Epithelial cell of prostate (primary cell): ENCODE measurements at places on chromosomes 12 and 14.
A peak's percentile ranks its signal among the peaks of the same experiment; 100 is the strongest.

- DNase-seq = no peak
Observed at GRCh38 chr12:52214421-52214802, 18.6 kb upstream of the KRT7 start.

DNA sequence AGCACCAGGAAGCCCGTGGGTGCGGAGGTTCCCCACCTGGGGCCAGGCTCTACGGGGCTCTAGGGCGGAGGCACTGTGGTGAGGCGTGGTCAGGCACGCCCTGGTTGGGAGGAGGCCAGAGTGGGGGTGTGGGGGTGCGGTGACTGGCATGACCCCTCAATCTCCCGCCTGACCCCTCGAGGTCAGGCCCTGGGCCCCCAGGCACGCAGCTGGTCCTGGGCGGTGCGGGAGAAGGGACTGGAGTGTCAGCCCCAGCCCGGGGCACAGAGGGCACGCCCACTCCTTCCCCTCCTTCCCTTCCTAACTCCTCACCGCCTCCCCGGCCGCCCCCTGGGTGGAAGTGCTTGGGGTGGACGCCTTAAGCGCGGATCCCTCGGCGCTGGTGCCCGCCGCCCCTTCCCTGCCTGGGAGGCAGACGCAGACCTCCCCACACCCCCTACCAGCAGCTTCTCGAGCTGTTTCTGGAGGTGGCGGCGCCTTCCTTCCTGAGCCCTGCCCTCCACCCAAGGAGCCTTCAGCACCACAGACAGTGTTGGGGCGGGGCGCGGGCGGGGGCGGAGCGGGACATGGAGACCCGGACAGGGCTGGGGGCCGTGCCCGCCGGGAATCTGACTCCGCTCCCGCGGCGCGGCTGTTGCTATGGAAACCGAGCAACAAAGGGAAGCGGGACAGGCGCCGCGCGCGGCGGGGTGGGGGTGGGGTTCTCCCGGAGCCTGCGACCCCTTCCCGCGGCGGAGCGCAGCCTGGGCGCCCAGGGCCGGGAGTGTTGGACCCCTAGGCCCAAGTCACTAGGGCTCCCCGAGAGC, 741 bp upstream of the CRIP2 start:
- DNase-seq = peak; percentile 24

DNA sequence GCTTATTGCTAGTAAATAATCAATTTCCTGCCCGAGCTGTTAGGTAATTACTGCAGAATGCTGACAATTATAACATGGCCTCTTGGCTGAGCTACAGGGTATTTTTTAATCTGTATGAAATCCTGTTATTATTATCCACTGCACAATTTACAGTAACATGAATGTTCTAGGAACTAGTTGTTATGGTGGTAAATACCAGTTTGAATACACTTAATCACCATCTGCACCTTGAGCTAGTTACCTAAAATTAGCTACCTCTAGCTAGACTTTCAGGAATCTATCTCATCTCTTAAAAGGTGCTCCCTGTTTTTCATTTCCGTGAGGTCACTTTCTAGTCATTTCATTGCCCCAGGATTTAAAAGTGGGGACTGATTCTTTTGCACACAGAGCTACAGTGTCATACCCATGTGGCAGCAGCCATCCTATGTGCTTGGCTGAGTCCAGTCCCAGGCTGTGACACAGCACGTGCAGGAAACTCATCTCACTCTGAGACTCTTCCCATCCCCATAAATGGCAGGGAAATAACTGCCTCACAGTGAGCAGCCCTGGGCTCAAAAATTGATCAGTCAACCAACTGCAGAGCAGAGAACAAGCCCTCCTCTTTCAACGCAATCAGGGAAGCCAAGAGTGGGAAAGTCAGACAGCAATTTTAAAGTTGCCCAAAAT, 37.6 kb downstream of the DCP1B start:
- no peak for DNase-seq

DNA sequence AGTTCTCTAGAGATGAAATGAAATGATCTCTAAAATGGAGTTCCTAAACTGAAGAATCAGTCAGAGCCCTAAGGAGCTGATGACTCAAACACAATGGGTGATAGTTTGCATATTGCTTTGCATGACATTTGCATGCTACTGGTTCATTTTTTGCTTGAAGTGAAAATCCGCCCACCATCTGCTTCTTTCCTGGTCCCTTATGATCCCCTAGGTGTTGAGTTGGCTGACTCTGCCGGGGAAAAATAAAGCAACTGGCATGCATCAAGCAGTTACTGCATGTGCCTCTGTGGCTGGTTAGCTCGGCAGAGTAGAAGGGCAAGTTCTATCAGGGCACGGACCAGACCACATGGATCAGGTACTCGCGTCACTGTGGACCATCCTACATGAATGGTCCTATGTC, 151.1 kb downstream of the PPM1H start:
- no peak for DNase-seq

DNA sequence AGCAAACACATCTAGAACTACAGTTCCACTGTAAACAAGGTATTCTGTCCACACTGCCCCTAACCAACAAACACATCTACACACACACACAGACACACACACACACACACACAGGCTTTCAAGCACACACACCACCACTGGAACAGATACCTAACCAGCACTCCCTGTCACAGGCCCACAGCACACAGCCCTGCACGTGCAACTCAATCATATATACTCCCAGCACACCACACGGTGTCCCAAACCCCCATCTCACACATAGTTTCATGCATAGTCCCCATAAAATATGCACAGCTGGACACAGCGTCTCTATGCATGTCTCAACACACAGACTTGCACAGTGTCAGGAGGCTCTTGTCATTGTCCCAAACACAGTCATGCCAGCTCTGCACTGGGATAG, 27.6 kb downstream of the KRT8 start:
- DNase-seq = no peak
